ENCODE measurements at places on chromosomes 16 and 17.

GRCh38 chr16:31052114-31052513 is 18.8 kb downstream of the STX4 start:
- peak; percentile 52 for DNase-seq

DNA sequence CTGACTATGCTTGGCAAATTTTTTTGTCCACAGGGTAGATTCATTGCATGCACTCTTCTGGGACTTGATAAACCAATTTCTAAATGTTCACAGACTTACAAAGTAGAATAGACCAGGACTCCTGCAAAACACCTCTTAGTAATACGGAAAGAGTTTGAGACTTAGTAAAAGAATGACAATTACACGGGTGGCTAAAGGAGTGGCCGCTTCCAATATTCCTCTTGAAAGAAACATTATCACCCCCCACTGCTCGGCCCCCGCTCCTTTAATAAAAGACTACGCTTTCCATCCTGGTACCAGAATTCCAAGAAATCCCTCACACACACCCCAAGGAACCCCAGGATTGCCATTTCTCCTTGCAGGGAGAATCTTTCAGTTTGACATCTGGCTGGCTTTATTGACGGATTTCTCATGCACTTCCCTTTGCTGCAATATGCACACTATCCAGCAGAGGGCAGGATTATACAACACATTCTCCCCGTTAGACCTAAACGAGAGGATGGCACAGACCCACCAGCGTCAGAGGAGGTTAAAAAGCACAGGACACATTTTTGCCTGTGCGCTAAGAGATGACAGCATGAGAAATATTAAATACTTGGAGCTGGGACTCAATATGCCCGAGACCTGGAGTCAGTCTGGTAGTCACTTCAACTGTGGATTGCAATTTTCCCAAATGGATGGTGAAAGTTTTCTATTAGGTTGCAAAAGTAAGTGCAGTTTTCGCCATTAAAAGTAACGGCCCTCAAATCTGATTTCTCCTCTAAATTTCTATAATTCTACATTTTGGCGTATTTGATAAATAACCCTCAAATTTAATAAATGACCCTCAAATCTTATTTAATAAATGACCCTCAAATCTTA is 46.6 kb upstream of the NUDT7 start:
- no peak for DNase-seq

- no peak for DNase-seq
Observed at GRCh38 chr16:57562669-57563486, 20.4 kb downstream of the ADGRG5 start.

GRCh38 chr16:55917373-55918160 is 42.4 kb upstream of the CES5A start:
- no peak for DNase-seq

DNA sequence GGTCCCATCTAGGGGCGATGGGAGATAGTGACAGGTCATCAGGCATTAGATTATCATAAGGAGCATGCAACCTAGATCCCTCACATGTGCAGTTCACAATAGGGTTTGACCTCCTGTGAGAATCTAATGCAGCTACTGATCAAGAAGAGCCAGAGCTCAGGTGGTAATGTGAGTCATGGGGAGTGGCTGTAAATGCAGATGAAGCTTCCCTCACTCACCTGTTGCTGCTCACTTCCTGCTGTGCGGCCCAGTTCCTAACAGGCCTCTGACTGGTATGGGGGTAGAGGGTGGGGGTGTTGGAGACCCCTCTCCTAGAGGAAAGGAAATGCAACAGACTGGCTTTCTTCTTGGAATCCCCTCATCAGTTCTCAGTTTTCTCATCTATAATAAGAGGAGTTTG is 131.4 kb downstream of the CA10 start:
- DNase-seq: no peak

GRCh38 chr16:69888005-69888590 is 63.0 kb upstream of the CLEC18A start:
- DNase-seq: no peak

DNA sequence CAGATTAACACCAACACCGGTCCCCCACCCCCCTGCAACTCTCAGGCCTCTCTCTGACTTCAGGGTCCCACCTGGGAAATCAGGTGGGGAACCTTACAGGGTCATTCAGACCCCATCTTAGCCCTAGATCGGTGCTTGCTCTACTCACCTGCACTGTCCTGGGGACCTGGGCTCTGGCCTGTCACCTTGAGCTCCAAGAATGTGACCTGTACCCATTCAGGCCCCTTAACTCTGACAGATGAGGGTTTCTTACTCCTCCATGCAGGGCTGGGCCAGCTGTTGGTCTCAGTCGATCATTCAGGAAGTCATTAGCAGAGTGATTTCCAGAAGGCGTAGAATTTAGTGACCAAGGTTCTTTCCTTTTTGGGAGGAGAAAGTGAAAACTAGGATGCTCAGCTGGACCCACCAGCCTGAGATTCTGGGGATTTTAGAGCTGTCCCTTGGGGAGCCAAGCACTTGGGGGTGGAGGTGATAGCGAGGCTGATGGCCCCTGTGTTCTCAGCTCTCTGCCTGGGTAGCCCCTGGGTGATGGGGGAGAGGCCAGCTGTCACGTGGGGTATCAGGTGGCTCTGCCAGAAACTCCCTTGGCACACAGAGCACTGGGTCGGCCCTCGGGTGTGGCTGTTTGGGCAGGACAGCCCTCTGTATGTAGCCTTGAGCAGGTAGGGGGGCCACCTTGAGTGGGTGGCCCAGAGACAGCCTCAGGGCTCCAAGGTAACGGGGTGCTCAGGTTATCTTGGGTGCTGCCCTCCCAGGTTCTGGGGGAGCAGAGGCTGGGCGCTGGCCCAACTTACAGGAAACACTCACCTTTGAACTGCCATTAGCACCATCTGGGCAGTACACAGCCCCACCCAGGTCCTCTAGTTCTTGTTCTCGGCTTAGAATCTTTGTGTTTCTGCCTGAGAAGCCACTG is 724 bp downstream of the MVP start:
- DNase-seq: no peak

- no peak for DNase-seq
Observed at GRCh38 chr17:68777243-68777855, 176.2 kb upstream of the FAM20A start.

DNA sequence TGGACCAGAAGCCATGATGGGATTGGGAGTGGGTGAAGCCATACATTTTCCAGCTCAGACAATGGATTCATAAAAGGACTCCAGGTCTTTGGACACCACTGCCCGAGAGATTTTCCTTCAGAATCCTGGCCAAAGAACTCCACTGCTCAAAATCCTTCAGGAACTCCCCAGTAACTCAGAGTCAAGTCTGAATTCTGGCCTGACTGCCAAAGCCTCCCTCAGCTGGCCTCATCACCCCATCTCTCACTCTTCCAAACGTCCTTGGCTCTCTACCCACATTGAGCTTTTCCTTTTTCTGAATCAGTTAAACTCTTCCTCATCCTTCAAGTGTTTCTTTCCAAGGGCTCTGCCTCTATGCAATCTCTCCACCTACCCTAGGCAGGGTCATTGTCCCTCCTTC is 1.2 kb upstream of the SEPTIN1 start:
- no peak for DNase-seq

- DNase-seq: no peak
Observed at GRCh38 chr17:7408252-7408727, 645 bp downstream of the NLGN2 start.

DNA sequence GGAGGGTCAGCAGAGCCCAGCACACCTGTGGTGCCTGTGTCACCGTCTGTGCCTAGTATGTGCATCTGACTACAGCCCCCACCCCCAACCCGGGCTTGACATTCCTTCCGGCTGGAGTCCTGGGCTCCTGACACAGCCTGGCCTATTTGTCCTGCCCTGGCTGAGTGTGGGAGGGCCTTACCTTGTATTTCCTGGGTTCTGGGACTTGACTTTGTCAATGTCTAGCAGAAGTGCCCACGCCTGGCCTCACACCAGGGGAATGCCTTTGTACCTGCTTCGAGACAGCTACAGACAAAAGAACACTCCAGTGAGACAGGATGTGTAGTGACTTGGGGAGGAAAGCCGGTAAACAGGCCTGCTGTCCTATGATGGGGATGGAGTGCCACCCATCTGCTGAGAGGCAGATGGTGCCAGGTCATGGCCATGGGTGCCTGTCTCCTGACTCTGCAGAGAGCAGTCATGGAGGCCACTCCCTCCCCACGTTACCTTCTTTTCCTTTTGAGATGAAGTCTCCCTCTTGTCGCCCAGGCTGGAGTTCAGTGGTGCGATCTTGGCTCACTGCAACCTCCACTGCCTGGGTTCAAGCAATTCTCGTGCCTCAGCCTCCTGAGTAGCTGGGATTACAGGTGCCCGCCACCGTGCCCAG is 42.8 kb downstream of the TNFRSF13B start:
- DNase-seq: no peak

GRCh38 chr17:13784434-13785095 is 182.8 kb upstream of the HS3ST3A1 start:
- DNase-seq: no peak

GRCh38 chr16:4426021-4426684 is 485 bp downstream of the DNAJA3 start:
- no peak for DNase-seq

- DNase-seq: no peak
Observed at GRCh38 chr17:62856594-62856993, 48.5 kb upstream of the MARCHF10 start.

DNA sequence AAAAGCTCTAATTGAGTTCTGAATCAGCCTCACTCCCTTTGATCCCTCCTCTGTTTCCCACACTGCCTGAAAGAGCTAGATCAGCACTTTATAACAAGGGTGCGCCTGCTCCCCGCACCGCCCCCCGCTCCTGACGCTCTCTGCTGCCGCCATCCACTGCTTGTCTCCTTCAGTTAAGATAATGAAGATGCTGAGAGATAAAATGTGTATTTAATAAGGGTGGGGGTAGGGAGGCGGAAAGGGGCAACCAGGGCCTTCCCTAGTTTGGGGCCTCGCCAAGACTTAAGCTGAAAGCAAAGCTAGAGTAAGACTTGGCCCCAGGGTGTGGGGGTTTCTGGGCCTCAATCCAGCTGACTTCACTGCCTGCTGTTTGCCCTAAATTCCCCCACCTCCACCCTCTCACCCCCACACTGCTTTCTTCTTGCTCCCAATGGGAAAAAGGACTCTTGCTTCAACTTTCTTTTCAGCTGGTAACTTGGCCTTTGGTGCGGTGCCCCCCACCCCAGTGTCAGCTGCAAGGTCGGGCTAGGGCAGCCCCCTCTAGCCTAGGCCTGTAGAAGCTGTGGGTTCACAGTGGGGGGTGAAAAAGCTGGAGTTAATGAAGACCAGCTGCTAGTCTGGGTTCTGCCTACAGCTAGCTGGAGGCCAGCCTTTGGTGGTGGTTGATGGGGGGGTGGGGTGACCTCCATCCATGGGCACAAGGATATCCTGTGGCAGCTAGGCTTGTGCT is 1.8 kb upstream of the RARA start:
- DNase-seq: no peak

GRCh38 chr17:62801553-62802114 is 6.5 kb downstream of the MARCHF10 start:
- no peak for DNase-seq

DNA sequence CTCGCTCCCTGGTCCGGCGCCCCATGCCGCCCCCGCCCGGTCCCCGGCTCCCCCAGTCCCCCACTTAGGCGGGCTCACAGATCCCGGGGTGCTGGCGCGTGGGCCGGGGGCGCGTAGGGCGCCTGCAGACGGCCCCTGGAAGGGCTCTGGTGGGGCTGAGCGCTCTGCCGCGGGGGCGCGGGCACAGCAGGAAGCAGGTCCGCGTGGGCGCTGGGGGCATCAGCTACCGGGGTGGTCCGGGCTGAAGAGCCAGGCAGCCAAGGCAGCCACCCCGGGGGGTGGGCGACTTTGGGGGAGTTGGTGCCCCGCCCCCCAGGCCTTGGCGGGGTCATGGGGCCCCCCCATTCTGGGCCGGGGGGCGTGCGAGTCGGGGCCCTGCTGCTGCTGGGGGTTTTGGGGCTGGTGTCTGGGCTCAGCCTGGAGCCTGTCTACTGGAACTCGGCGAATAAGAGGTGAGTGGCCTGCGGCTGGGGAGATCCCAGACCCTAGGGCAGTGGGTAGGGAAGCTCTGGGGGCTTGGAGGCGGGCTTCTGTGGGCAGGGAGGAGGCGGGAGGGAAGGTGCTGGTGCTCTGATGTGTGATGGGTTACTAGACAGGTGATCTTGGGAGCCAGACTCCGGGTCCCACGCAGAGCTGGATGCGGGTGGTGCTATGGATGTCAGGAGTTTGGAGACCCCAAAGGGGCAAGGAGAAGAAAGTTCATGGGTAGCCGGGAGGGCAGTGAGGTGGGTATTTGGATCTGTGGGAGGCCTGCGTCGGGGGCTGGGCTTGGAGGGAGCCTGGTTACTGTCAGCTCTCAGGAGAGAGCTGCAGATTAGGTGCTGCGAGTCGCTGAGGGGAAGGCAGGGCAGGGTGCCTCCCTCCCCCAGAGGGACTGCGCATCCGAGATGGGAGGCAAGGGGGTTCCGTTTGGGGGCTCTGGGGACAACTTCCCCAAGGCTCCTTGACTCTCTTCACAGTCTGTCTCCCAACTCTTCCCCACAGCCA is 560 bp downstream of the EFNB3 start:
- no peak for DNase-seq

- no peak for DNase-seq
Observed at GRCh38 chr16:35516551-35516950, 2057.1 kb downstream of the TP53TG3F start.

- DNase-seq: no peak
Observed at GRCh38 chr16:58582971-58583765, 46.5 kb downstream of the CNOT1 start.

DNA sequence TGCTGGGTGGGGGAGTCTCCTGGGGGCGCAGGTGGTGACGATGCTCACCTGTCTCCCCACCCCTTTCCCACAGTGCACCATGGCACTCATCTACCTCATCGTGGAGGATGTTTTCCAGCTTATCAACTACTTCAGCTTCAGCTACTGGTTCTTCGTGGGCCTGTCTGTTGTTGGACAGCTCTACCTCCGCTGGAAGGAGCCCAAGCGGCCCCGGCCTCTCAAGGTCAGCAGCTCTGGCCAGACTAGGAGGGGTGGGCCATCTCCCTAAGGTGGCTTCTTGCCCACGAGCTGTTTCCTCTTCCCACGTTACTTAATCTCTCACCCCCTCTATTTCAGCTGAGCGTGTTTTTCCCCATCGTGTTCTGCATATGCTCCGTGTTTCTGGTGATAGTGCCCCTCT is 14.5 kb downstream of the SLC7A6OS start:
- no peak for DNase-seq

GRCh38 chr16:49937886-49938285 is 82.0 kb upstream of the ZNF423 start:
- no peak for DNase-seq

DNA sequence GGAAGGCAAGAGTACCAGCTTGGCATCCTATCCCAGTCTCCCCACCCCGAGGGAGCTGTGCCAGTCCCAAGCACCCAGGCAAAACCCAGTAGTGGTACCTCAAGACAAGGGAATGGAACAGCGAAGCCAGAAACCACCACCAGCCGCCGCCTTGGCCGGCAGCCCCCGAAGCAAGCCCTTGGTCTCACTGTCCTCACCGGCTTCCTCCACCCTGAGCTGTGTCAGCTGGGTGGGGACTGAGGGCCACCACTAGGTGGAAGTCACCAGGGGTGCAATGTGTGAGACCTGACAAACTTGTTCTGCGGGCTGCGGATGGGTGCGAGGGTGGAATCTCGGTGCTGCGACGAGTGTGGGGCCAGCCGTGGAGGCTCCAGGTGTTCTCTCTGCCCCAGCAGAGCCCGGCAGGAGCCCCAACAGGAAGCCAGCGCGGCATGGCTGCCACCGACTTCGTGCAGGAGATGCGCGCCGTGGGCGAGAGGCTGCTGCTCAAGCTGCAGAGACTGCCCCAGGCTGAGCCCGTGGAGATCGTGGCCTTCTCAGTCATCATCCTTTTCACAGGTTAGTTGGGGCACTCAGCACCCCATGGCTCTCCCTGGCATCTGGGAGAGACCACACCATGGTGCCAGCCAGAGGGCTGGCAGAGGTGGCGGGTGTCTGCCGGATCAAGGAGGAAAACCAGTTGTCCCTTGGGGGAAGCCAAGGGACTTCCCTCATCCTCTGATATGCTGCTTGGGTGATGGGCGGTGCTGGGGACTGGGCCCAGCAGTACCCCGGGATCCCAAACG is 6.7 kb downstream of the SMIM5 start:
- DNase-seq: no peak

All from AG04449 (cell line).